ENCODE measurements at places on chromosomes 11 and 22. TPM values are rescaled to one million over a fixed set of nuclear protein-coding genes. Genes with fewer than 3 reads are reported as not detected.

GRCh38 chr11:86249307-86250098 is 5.0 kb downstream of the EED start:
- no peak for DNase-seq

DNA sequence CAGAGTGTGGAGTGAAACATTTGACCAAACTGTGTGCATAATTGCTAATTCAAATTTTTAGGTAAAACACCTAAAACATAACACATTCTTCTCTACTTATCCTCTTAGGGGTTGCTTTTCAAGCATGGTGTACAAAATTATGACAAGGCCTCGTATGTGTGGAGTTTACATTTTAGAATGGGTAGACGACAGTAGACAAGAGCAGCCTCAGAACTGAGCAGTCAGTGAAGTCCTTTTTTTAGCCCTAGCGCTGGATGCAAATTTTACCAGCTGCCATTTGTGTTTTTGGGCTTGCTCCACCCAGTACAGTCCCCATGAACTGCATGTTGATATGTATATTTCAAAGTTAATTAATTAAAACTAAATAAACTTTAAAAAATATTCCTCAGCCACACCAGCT is 64.7 kb upstream of the TOP3B start:
- DNase-seq, result no peak

DNA sequence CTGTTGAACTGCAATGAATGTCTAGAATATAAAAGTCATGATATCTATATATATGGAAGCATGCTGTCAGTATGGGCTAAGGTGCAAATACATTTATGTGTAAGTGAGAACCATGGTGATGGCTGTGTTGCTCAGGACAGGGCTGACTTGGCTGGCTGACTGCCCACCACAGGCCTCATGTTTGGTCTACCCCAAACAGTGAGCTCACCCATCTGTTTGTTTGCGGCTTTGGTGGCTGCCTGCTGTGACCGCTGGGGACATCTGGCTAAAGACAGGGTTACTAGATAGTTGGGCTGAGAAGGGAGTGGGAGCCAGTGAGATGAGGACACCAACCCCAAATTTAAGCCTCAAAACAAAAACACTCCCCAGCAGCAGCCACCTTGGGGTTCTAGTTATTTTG is 6.3 kb downstream of the CD44 start:
- no peak for DNase-seq

DNA sequence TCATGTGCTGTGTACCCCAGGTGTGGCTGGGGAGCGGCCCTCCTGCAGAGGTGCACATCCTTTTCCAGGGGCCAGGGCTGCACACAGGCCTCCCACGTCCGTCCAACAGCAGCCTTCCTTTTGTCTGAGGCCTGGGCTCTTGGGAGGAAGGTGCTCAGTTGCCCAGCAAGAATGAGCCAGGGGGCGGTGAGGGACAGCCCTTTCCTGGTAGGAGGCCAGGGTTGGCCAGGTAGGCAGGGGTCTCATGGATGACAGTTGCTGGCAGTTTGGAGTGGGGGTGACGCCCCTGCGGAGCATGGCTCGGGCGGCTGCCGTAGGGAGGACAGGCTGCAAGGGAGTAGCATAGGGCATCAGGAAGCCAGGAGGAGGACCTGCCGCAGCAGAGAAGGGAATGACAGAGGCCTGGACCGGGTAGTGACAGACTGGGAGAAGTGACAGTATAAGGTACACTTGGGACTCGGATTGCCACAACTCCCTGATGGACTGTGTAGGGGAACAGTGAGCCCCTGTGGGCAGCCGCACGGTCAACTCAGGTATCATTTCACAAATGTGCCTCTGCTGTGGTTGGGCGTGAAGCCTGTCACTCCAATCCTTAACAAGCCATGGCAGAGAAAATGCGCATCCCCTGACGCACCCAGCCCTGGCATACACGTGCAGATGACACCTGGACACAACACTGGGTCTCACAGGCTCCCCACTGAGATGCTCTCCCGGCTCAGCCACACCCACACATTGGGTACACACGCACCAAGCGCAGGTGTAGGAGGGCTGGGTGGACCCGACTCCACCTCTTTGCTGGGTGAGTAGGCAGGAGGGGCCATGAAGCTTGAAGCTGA is 79.7 kb downstream of the DGCR2 start:
- no peak for DNase-seq

DNA sequence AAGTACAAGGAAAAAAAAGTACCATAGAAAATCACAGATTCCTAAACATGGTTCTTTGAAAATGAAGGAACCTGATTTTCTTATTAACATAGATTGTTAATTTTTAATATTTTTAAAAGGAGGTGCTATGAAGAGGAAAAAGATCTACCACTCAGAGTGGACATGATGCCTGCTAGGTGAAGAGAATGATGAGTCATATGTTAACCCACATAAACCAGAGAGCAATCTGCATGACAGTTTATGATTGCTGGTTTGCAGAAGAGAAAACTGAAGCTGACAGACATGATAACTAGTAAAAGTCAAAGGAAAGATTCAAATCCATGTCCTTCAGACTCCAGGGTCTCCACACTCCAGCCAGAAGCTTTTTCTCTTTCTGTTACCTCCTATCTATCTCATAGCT is 1231.7 kb downstream of the LRRC4C start:
- DNase-seq, result no peak

DNA sequence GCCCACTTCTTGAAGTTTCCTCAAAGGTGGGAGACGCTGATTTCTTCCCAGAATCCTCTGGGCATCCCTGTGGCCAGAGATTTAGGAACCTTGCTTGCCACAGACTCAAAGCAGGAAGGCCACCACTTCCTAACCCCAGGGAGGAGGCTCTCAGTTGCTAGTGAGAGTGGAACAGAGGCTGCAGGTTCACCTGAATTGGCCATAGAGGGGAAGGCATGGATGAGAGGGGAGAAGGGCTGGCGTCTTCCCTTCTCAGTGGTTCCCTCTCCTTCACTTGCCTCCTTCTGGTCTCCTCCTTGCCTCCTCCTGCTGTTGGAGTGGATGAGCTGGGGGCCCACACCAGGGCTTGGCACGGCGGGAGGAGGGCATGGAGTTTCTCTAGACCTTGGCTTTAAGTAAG is 185.7 kb downstream of the ADAMTS15 start:
- DNase-seq, result no peak

DNA sequence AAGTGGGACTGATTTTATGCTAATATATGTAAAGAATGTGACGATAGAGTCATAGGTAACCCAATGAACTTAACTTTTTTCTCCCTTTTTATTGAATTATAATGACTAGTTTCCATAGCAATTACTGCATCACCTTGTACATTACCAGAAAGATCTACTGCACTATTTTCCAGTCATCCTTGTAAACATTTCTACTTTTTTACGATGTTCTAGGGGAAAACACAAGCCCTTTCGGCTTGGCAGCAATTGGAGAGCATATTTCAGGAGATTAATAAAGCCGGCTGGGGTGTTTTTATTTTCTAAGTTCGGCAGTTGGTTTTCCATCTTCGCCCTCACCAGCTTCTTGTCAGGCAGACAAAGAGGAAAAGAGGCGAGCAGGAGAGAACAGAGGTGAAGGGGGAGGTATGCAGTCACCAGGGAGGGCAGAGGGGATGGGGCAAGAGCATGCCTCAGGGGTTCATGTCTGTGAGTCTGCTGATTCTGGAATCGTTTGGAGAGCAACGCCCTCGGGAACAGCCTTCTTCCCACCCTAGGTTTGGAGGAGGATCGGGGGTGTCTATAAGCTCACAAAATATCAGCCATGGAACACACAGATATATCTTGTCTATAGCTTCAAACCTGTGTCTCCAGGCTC is 476.4 kb downstream of the MIAT start:
- no peak for DNase-seq

Gene BAIAP2L2
- total RNA-seq, result under 0.01 TPM

DNA sequence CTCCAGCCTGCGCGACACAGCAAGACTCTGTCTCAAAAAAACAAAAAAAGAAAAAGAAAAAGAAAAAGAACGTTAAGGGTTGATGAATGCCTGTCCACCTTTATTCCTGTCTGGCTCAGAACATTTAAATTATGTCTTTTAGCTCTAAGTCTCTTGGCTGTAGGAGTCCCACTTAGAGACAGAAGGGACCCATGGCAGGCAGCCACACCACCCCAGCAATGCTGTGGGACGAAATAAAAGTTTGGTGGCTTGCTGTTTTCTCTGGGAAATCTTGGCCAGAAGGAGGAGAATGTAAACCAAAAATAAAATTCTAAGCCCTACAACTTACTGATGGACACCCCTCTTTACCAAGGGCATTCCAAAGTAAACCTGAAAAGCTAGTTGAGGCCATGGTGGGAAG is 38.9 kb upstream of the GNAZ start:
- DNase-seq, result no peak

Gene TRIM51
- not detected for total RNA-seq

GRCh38 chr22:35458547-35459422 is 58.8 kb downstream of the MCM5 start:
- no peak for DNase-seq

- no peak for DNase-seq
These were observed at the start of gene BTG4 for GRCh38 chr11:111512296-111513239. TSS of gene BTG4 (minus strand) at chr11:111512386. CDS start at chr11:111498776, 13,610 bp downstream.

Gene CDC42BPG
- 0.20 TPM for total RNA-seq

Gene SPINDOC
- 17.1 TPM for total RNA-seq

DNA sequence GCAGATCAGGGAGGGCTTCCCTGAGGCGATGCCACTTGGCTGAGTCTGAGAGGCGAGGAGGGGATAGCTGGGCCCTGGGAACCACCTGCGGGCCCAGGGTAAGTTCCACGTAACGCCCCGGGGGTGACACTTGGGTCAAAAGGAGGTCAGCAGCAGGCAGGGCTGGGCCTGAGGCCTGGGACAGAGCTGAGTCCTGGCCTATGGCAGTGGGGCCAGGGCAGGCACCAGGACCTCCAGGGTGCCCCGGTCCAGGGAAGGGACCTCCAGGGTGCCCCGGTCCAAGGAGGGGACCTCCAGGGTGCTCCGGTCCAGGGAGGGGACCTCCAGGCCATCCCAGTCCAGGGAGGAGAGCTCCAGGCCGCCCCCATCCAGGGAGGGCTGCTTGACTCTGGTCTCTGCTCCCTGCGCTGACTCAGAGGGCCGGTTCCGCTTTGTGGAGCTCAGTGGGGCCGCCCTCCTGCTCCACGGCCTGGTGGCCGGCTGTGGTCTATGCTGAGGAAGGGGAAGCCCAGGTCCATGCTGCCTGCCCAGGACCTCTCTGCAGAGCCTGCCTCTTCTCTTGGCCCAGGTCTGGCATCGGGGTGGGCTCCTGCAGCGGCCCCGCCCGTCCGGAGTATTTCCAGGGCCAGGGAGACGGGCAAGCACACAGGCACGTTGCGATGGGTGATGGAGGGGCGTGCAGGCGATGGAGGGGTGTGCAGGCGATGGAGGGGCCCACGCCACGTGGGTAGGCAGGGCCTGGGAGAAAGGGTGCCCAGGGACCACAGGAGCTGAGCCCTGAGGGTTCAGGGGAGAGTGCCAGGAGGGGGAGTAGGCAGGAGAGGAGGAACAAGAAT is 19.5 kb upstream of the WNT7B start:
- DNase-seq, result no peak

Gene OR9Q2
- not detected for total RNA-seq

Gene HIPK3
- total RNA-seq, result 66.9 TPM

Gene PATE2
- total RNA-seq, result 0.07 TPM

Gene TUBA8
- total RNA-seq, result 7.3 TPM

DNA sequence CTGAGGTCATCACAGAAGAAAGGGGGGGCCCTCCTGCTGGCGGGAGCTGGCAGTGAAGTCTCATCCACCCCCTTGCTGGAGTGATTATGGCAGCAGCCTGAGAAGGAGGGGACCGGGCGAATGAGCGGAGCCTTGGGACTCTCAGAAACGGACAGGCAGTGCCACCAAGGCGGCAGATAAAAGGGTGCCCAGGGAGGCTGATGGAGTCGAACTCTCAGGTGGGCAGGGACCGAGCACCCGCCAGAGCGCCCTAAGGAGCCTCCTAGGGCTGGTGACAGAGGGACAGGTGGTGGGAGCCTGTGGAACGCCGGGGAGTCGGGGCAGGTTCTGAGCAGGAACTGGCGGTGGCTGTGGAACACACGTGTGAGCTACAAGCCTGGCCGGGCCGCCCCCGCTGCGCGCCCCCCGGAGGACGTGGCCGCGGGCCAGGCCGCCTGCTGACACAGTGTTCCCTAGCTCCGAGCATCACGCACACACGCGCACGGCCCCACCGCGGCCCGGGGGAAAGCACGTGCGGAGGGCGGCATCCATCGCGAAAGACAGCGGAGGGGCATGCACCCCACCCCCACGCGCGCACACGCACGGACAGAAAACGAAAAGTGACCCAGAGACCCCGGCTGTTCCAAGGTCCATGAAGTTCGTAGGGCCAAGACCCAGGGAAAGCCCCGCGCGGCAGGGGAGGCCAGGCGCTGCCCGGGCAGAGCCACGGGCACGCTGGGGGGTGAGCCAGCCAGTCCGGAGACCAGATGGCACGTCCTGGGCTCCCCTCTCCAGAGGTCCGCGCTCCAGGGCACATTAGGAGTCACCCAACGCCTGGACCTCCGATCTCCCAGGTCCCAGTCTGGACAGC is 1.0 kb downstream of the VWCE start:
- DNase-seq, result no peak
